Glutamatergic neuron (in vitro differentiated cells): ENCODE measurements at places on chromosomes 2 and 18. TPM values are rescaled to one million over a fixed set of nuclear protein-coding genes. Genes with fewer than 3 reads are reported as not detected.

GRCh38 chr2:227822416-227823003, 8.9 kb downstream of the CCL20 start:
- DNase-seq: no peak

DNA sequence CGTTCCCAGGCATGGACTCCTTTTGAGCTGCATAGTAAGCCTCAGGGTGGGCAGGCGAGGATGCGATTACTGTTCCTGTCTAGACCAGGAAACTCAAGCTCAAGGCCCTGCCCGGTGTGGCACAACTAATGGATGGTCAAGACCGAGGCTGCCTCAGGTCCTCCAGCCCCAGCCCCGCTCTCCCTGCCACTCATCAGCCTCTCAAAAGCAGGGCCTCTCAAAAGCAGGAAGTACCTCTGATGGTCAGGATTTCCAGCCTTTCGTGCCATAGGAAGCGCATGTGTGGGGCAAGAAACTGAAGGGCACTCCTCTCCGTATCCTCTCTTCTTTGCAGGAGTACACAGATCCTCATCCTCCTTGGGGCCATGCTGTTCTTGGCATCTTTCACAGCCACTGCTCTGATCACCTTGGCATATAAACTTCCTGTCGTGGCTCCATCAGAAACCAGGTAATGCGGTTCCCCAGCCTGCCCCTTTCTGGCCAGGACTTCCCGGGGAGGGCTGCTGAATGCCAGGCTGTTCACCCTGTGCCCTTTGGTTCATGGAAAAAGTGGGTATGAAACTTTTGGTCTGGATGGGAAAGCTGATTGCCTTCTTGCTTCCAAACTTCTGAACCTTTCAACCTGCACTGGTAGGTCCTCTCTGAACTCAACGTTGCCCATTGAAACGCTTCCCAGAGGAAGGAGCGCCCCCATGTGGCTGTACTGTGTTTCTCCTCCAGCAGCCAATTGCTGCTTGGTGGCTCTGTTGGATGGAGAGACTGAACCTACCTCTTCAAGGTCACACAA, 82.8 kb upstream of the SEC11C start:
- DNase-seq: peak; percentile 89

- DNase-seq: no peak
Measured at GRCh38 chr18:6355789-6356589, 58.7 kb downstream of the L3MBTL4 start.

- no peak for DNase-seq
Measured at GRCh38 chr2:51995293-51995692, 963.4 kb upstream of the NRXN1 start.

DNA sequence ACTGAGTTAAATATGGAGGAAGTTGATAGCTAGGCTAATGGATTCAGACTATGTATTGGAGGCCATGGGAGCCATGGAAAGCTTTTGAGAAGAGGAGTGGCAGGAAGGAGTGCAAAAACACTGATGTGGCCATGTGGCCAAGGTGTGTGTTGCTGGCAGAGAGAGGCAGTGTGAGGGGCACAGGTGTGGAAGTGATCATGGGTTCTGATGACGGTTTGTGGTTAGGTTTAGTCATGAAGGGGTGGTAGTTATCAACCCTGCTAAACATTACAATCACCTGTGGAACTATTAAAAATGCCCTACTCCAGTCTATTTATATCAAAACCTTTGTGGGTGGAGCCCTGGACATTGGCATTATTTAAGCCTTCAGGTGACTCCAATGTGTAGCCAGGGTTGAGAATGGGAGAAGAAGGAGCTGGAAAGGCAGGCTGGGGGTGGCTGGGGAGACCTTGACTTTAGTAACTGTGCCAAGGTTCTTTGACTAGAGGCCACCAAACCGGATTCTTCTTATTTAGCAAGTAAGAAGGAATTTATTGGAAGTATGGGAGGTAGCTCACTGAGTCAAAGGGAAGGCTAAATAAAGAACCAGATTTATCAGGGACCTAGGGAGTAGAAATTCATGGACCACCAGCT, 13.5 kb downstream of the GPR39 start:
- no peak for DNase-seq

DNA sequence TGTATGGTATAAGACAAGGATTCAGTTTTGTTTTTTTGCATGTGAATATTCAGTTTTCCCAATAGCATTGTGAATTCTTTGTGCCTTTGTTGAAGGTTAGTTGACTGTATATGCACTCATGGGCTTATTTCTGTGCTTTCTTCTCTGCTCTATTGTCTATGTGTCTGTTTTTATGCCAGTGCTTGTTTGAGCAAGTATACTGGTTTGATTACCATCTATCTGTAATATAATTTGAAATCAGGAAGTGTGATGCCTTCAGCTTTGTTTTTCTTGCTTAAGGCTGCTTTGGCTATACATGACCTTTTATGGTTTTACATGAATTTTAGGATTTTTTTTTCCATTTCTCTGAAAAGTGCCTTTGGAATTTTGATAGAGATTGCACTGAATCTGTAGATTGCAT, 23.5 kb downstream of the COLEC11 start:
- no peak for DNase-seq

GRCh38 chr18:11163665-11164064, 14.3 kb upstream of the PIEZO2 start:
- peak; percentile 72 for DNase-seq

DNA sequence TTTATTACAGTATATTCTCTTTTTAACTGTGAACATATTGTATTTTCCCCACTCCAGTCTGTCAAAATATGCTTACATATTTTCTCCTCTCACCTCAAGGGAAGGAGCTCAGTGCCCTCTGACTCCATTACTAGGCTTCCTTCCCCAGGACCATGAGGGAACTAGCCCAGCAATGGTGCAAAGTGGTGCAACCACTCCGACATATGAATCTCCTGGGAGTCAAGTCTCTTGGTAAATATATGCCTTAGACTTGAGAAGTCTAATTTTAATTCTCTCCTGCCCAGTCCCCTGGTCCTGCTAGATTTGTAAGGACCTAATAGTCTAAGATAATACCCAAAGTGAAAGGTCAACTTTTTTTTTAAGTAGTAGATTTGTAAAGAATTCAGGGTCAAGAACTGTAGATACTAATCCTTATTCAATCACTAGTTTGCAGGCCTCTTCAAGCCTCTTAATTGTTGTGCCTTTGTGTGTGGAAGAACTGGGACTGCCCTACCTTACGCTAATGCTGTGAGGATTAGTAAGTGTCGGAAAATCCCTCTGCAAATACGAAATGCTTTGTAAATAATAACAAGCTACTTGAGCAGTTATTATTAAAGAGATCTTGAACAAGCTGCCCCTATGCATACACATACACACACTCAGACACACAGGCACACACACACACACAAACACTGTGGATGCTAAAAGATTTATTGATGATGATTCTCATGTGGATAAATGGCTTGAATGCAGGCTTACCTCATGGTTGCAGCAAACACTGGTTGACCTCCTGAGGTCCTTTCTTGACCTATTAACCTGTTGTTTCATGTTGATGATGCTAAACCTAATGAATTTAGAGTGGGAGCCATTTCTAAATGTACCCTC, 251.2 kb upstream of the PARD3B start:
- DNase-seq: no peak

DNA sequence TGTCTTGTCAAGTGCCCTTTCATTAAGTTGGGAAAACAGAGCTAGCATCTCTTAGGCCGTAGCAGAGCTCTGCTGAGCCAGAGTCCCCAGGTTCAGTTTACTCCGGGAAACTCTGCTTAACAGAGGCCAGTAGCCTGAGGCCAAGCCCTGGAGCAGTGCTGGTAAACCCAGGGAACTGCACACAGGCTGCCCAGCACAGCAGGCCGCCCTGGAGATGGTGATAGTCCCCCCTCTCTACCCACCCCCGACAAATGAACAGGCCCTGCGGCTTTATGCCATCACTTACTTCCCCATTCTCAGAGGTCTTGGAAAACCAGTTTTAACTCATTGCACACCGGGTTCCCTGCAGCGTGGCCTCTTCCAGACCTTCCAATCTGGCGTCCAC, 3.5 kb downstream of the CNNM4 start:
- DNase-seq: no peak

GRCh38 chr2:236107942-236108625, 60.1 kb downstream of the GBX2 start:
- DNase-seq: no peak

DNA sequence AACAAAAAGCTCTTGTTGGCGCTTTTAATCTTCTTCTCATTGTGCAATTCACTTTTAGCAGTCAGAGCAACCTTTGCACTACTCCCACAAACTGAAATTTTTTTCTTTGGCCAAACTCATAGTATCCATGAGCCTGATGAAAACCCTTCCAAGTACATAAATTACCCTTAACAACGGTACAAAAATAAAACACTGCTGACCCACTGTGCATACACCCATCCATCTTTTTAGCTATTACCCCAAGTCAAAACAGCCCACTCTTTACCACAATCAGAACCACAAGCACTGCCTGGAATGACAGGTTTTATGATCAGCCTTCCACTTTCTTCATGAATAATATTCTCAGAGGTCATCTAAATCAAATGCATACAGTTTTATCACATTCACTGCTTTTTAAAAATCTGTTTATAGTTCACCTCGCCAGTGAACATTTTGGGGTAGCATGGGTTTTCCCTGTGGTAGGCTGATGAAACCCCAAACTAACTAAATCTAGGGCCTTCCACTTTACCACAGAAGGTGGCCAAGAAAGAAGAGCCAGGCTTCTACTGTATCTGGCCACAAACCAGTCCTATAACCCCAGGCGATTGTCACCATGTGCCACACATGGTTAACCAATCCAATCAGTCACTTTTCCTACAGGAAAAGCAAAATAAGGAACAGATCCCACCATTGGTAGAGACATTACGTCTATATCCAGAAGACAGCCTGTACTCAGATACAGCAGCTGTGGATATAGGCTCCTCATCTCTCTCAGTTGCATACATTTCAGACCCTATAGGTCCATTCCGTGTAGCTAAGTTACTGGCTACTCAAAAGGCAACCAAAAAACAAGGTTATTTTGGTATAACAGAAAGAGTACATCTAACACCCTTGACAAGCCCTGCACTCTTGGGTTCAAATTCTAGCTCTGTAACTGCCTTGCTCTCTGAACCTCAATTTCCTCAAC, 171.3 kb downstream of the THADA start:
- no peak for DNase-seq

DNA sequence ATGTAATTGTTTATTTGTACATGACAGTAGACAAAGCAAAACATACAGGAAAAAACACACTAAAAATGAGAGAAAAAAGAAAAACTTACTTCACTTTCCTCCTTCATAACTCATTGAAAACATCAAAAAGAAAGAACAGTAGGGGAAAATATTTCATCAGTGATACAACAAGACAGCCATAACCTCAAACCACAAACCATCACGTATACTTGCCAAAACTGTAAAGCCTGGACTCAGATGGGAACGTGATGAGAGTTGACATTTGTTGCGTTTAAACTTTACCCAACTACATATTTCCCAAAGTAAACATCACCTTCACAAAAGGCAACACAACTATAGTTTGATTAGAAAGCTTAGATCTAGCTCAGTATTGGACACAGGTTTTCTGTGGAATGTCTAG, 278.2 kb upstream of the COL3A1 start:
- DNase-seq: no peak

GRCh38 chr2:143150287-143150686, 21.1 kb downstream of the ARHGAP15 start:
- DNase-seq: no peak

UGT1A3 gene
- total RNA-seq: not detected

CCBE1 gene
- total RNA-seq: 0.81 TPM

MRPS5 gene
- 68.7 TPM for total RNA-seq

HOXD3 gene
- total RNA-seq: not detected

GPR39 gene
- total RNA-seq: 1.0 TPM

GPR35 gene
- total RNA-seq: 1.5 TPM

NTSR2 gene
- not detected for total RNA-seq

CTAGE1 gene
- total RNA-seq: not detected
